Stimulated activated CD4-positive, alpha-beta T cell treated with anti-CD3 and anti-CD28 coated beads, Interleukin-15, amount 100 ng/mL, for 1 hour (primary cell): ENCODE measurements at places on chromosomes 7 and 10.

DNA sequence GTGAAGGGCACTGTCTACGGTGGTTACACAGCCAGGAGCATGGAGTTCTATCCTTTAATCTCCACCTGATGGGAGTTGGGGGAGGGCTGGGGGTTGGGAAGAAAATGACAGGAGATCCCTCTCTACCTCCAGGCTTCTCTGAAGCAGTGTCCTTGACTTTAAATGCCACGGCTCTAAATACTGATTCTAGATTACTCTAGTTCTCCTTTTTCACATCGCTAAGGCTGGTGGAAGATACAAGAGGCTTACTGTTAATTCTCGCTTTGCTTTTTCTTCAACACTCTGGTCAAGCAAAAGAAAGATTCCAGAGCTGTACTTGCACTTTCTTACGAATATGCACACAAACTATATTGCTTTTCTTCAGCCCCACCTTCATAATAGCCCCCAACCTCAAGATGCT lies 30.5 kb downstream of the ARL3 start:
- no peak for DNase-seq

GRCh38 chr7:151824373-151824933 lies 52.5 kb downstream of the PRKAG2 start:
- DNase-seq, result no peak

GRCh38 chr10:112768121-112768520 lies 181.9 kb upstream of the TCF7L2 start:
- DNase-seq, result no peak

DNA sequence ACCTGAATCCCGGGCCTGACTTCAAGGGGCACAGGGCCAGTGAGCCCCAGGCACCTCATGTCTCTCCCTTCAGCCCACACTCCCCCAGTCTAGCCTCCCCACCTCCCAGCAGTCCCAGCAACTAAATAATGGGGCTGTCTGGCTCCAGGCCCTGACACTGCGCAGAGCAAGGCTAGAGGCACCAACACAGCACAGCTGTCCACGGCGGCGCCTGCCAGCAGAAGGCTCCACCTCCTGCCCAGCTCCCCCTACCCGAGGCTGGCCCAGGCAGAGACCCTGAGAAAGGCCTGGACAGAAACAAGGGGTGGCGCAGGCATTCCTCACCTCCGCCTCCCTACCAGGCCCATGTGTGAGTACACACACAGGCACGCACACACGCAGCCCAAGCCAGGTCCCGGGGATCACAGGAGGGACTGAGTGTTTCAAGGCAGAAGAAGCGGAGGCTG lies 6.1 kb downstream of the KCNH2 start:
- DNase-seq, result no peak

GRCh38 chr10:17007418-17007770 lies 122.2 kb downstream of the CUBN start:
- no peak for DNase-seq

GRCh38 chr7:66747881-66748511 lies 7.5 kb downstream of the RABGEF1 start:
- DNase-seq, result no peak

GRCh38 chr7:131212114-131212513 lies 115.6 kb upstream of the MKLN1 start:
- DNase-seq, result no peak

- no peak for DNase-seq
Measured at GRCh38 chr10:102670065-102670670, 25.9 kb downstream of the TRIM8 start.

GRCh38 chr7:156001496-156002260 lies 189.4 kb upstream of the SHH start:
- DNase-seq, result no peak

- no peak for DNase-seq
Measured at GRCh38 chr7:2959103-2959680, 84.5 kb downstream of the CARD11 start.

DNA sequence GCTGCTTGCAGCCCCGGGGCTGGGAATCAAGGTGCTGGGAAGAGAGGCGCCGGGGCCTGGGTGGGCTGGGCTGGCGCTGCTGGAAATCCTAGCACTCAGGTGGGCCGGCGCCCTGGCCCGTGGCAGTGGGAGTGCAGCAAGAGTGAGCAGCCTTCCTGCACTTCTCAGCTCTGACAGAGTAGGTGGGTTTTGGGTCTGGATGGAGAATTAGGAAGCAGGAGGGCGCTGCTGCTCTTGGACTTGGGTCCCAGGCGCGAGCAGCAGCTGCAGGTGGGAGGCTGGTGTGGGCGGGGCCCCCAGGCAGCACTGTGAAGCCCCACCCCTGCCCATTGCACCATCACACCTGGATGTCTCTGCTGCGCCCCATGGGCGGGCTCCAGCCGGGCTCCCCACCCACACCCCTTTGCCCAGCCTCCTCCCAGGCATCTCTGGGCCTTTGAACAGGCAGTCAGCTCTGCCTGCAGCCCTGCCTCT lies 6.0 kb downstream of the BRI3 start:
- DNase-seq, result no peak

GRCh38 chr7:23593706-23594105 lies 3.5 kb upstream of the CCDC126 start:
- no peak for DNase-seq

GRCh38 chr7:140134039-140134438 lies 42.7 kb downstream of the KDM7A start:
- DNase-seq, result no peak

- DNase-seq, result no peak
Measured at GRCh38 chr7:30630986-30631385, 36.3 kb downstream of the GARS1 start.

DNA sequence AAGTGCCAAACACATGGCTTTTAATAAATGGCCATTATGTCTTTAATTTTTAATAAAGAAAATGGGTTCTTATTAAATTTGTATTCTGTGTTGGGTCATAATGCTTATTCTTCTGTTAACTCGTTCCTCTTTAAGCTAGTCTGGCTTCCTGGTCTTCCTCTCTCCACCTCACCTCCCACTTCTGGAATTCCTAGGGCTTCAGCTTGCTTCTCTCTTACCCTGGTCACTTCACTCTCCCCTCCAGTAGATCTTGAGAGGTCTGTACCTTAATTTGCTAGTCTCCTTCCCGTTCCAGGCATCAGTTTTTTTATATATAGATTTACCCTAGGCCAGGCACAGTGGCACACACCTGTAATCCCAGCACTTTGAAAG lies 111.2 kb downstream of the RALA start:
- no peak for DNase-seq

GRCh38 chr7:5282543-5283316 lies at the start of gene SLC29A4:
SLC29A4 (plus strand) TSS chr7:5282943; CDS start chr7:5287817, 4,874 bp downstream.
- DNase-seq, result no peak

DNA sequence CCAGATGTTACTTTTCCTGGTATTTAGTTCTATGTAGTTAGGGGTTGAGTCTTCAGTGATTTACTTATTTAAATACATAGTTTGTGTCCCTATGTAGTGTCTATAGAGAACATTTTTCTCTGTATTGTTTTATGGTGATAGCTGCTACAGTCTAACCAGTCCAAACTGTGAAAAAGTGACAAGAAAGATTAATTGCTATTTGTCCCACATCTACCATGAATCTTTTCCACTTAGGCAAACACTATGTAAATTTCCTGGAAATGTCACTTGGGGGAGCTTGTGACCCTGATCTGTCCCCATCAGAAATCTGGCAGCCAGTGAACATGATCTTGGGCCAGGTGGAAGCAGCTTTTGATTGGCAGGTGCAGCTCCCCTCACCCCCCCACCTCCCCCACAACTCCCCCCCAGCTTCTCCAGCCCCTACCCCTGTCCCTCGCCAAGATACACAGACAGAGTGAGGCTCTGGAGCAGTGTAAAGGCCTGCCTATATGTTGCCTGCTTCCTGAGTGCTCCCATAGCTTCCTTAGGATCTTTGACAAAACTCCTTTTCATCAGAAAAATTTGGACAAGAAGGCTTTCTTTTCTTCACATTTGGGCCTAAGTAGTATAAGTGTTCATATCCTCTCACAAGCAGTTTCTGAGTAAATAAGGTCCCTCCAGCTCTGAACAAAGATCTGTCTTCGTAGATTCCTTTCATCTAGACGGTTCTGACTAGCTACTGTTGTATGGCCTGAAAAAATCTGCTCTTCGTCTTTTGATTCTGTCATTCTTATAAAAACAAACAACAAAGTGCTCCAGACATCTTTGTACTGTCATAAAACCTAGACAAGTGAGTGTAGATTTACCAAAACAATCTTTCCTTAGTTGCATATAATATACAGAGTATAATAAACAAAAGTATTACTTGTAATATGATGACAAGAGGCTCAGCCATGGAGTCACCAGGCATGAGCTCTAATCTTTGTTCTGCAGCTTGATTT lies 31.5 kb upstream of the SLC13A1 start:
- no peak for DNase-seq

DNA sequence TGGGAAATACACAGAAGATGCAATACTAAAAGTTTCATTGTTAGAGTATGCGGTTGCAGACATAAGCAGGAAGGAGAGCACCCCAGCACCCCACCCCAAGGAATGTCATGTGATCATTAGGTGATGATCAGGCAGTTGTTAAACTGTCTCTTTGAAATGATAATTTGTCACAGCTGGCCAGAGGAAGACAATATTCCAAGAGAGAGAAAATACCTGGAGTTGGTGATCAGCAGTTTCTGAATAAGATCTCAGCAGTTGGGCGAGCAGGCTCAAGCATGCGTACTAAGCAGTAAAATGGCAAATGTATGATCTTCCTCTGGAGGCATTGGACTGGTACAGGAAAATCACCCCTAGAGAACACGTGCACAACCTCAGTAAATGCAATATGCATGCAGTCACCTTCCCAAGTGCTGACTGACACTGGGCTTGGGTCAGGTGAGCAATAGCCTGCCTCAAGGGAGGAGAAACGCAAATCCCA lies 250.1 kb upstream of the MBL2 start:
- DNase-seq, result no peak

- DNase-seq, result no peak
Measured at GRCh38 chr10:36026656-36027390, 384.7 kb upstream of the FZD8 start.

GRCh38 chr7:25694699-25695098 lies 457.3 kb upstream of the NFE2L3 start:
- DNase-seq, result no peak

DNA sequence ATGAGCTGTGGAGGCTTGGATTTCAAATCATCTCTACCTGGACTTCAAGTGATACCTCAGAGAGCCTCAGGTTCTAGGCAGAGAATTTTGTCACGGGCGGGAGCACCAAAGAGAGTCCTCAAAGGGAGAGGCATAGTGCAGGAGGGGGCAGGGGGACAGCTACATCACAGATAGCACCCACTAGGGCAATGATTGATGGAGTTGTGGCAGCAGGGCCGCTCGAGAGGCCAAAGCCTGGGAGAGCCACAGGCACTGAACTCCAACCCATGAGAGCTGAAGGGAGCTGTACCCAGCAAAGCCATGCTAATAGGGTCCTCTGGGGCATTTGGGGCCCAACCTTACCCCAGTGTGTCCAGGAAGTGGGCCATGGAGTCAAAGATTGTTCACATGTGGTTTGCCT lies 232.0 kb upstream of the PCDH15 start:
- DNase-seq, result no peak

GRCh38 chr7:43058271-43059066 lies 54.0 kb upstream of the HECW1 start:
- no peak for DNase-seq

DNA sequence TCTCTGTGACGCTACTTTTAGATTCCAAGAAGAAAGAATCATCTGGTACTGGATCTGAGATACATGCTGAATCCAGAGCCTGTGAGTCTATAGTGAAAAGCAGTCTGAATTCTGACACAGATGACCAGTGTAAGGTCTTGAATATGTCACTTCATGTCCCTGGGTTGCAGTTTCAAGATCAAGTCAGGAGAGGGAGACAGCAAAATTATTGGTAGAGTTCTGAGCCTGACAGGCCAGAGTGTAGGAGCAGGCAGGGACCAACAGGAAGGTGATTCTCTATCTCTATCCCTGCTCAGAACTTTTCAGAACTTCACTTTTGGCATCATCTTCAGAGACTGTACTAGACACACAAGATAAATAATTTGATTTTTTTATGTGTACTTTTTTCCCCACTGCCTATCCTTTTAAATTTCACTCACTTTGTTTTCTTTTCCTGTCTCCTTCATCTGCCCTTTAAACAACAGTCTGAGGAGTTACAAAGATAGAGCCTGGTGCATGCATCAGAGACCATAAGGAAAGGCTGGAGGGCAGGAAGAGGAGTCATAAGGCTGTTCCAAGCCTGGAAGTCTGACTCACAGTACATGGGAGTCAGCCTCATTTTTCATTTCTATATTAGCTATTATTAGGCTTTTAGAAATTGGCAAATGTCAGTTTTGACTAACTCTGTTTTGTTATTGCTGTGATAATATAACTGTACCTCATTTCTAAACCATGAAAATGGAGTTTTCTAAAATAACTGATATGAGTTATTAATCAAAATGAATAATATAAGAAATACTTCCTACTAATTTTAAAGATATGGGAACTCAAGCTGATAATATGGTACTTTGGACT lies 120.2 kb upstream of the TMEM229A start:
- DNase-seq, result no peak

GRCh38 chr7:96416599-96416998 lies 94.7 kb upstream of the SLC25A13 start:
- no peak for DNase-seq

- DNase-seq, result no peak
Measured at GRCh38 chr7:80464211-80464610, 47.7 kb downstream of the GNAT3 start.

- no peak for DNase-seq
Measured at GRCh38 chr10:109412353-109412752, 511.0 kb downstream of the XPNPEP1 start.

GRCh38 chr7:98167653-98168052 lies 43.6 kb upstream of the BHLHA15 start:
- no peak for DNase-seq

GRCh38 chr7:151869455-151869854 lies 7.5 kb downstream of the PRKAG2 start:
- DNase-seq, result no peak

DNA sequence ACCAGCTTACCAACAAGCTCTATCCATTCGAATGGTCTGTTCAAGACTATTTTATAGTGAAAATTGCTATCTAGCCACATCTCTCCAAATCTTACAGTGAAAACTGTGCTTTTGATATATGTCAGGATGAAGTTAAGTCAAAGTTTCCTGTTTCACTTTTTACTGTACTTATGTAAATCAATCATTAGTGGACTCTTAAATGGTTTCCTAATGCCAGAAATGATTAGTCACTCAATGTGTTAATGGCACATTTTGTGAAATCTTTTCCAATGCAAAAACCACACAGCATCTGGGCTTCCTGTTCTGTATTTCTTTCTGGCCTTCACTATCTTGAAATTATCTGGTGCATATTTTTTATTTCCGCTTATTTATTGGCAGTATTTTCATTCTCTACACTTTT lies 87.3 kb upstream of the STEAP1B start:
- DNase-seq, result no peak

GRCh38 chr10:86346799-86347665 lies 19.6 kb downstream of the GRID1 start:
- no peak for DNase-seq
